ENCODE measurements at places on chromosomes 4 and X.

DNA sequence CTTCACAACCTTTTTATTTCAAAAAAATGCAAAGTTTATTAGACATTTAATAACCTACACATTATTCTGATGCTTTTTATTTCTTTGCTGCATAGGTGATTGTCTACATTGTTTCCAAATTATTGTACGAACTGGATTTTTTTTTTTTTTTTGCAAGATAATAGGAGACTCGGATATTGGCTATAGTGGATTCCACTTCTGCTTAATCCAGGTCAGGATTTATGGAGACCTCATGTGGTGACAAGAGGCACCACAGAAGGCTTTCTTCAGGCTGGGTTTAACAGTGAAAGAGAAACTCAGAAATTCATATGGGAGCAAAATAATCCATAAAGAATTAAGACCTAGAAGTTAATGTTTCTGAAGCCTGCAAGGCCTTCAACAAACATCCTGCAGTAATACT lies 2.4 kb upstream of the SLIT2 start:
- DNase-seq: no peak

GRCh38 chrX:136259543-136259942 lies 8.3 kb upstream of the MAP7D3 start:
- DNase-seq: no peak

DNA sequence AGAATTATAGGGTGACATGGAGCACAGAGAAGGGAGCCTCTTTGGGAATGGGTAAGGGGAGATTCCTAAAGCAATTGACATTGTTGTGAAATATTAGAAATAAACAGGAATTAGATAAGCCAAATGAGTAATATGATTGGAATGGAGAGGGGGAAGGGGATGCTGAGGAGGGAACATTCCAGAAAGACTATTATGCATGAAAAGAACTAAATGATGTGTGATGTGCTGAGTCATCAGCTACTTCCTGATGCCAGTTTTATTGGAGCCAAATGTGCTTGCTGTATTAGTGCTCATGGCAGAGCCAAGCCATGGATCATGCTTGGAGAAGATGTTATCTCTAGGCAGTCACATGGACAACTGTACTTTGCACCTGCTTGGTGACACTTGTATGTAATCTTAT lies 189.0 kb upstream of the HCCS start:
- DNase-seq: no peak

DNA sequence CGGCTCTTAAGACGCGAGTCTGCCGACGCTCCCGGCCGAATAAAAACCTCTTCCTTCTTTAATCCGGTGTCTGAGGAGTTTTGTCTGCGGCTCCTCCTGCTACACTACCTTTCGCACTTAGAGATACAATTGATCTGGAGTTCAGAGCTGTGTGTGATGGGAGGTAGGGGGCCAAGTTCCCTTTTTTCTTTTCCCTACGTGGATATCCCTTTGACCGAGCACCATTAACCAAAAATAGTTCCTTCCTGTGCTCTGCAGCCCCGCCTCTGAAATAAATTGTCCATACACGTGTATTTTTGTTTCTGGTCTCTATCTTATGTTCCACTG lies 555 bp upstream of the PGM2 start:
- DNase-seq: no peak

DNA sequence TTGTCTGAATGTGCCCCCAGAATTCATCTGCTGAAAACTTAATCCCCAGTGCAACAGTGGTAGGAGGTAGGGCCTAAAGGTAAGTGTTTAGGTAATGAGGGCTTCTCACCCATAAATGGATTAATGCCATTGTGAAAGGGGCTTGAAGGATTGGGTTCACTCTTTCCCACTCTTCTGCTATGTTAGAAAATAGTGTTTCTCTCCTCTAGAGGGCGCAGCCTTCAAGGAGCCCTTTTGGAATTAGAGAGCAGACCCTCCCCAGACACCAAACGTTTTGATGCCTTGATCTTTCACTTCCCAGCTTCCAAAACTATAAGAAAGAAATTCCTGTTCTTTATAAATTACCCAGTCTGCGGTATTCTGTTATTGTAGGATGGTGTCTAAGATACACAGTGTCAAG lies 706.4 kb downstream of the SMARCA1 start:
- no peak for DNase-seq

DNA sequence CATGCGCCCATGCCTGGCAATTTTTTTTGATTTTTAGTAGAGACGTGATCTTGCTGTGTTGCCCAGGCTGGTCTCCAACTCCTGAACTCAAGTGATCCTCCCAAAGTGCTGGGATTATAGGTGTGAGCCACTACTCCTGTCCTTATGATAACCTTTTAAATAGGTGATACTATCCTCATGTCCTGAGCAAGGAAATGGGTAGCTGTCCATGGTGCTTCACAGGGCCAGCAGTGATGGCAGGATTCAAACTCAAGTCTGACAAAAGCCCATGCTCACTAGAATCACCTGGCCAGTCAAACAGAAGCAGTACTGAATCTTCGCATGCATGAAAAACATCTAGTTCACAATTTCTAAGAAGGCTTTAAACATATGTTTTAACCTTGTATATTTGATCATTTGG lies 235.1 kb downstream of the NR3C2 start:
- DNase-seq: no peak

DNA sequence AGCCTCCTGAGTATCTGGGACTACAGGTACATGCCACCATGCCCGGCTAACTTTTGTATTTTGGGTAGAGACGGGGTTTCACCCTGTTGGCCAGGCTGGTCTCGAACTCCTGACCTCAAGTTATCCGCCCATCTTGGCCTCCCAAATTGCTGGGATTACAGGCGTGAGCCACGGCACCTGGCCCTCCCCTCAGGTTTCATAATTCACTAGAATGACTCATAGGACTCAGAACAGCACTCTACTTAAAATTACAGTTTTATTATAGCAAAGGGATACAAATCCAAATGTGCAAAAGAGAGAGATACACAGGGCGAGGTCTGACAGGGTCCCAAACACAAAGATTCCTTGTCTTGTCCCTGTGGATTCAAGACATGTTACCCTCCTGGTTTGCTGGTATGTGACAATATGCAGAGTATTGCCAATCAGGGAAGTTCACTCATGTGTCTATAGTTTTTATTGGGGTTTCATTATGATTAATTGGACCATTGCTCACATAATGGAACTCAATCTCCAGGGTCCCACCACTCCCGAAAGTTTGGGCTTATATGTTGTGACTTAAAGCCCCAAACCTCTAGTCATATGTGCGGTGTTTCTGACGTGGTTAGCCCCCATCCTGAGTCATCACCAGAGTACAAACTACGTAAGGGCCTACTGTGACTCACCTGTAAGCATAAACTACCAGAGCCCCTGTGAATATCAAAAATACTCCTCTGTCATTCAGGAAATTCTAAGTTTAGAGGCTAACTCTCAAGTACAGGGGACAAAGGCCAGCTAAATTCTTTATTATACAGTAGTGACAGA lies 5.2 kb downstream of the YIPF6 start:
- DNase-seq: no peak

- no peak for DNase-seq
These were observed 169.4 kb downstream of the ZNF674 start for GRCh38 chrX:46375831-46376230.

DNA sequence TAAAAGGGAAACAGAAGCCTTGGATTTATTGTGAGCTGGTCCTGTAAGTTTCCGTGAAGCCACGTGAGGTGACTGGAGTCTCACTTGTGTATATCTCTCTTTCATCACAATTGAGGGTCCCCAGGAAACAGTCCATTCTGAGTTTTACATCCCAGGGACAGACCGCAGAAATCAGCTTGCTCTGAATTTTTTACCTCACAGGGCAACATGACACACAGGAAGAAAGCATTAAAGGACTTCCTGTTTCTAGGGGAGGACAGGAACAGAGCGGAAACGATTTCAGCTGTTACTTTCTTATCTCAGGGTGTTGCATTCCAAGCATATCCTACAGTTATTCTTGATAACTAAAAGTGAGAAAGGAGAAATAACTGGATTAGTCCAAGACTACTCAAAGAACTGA lies 553.5 kb downstream of the TRAM1L1 start:
- no peak for DNase-seq

DNA sequence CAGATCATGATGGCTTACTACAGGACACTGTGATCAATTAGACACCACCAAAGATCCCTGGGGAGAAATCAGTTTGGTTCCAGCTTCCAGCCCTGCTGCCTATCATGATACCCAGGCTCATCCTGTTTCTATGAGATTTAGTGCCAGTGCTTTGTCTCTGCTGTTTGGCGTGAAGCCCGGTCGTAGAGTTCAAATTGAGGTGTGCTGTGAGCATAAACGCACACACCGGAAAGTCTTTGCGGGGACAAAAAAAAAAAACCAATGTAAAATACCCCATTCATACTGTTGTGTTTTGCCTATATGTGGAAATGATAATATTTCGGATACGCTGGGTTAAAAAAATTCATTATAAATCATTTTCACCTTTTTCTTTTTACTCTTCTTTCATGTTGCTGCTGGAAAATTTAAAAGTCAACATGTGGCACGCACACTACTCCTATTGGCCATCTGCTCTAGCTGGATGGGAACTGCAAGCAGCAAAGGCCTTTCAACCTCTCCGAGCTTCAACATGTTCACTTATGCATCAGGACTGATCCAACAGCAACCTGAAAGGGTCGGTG lies 607 bp upstream of the DKC1 start:
- DNase-seq: no peak

- no peak for DNase-seq
These were observed 2362.2 kb upstream of the AGA start for GRCh38 chr4:179804440-179804839.
